ENCODE measurements at places on chromosomes 1 and 21. TPM values are rescaled to one million over a fixed set of nuclear protein-coding genes. Genes with fewer than 3 reads are reported as not detected.

DNA sequence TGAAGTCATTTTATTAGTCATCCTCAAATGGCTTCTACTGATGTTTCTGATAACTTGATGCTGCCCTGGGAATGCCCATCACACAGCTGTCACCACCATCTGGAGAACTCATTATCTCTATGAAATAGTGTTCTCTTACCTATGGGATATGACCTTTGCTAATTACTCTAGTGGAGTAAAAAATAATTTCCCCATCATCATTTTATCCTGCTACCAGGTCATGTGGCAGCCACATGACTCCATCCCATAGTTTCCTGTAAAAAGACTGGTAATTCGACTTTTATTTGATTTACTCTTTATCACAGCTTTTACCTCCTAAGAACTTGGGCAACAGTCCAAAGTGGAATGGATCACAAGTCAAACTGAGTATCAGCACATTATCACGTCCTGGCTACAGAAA, 76.1 kb upstream of the USP25 start:
- H3K36me3 ChIP-seq, result no peaks in the 10 kb centered on the region
- H3K27me3 ChIP-seq, result no peaks in the 10 kb centered on the region
- no peak for DNase-seq

CD244 gene
- polyA plus RNA-seq, result 40.7 TPM

DNA sequence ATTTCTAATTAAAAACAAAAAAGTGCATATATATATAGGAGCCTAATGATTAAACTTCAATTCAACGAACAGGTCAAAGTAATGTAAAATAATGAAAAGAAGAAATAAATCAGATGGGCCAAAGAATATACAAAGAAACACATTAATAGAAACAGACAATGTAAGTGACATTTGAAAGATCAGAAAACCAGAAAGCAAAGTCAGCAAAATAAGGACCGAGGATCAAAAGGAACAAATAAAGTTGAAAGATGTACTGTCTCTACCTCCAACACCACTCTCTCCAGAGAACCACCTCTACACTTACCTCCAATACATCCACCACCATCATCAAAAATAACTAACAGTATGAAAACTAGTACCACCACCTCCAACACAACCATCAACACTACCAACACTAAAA, 1226.3 kb upstream of the NCAM2 start:
- H3K27me3 ChIP-seq, result no peaks in the 10 kb centered on the region
- DNase-seq, result no peak
- H3K27ac ChIP-seq, result no peak overlapping the region
- H3K4me3 ChIP-seq, result no peak overlapping the region
- no peaks in the 10 kb centered on the region for H3K4me1 ChIP-seq
- no peaks in the 10 kb centered on the region for H3K36me3 ChIP-seq

SPATA46 gene
- polyA plus RNA-seq, result not detected

DNA sequence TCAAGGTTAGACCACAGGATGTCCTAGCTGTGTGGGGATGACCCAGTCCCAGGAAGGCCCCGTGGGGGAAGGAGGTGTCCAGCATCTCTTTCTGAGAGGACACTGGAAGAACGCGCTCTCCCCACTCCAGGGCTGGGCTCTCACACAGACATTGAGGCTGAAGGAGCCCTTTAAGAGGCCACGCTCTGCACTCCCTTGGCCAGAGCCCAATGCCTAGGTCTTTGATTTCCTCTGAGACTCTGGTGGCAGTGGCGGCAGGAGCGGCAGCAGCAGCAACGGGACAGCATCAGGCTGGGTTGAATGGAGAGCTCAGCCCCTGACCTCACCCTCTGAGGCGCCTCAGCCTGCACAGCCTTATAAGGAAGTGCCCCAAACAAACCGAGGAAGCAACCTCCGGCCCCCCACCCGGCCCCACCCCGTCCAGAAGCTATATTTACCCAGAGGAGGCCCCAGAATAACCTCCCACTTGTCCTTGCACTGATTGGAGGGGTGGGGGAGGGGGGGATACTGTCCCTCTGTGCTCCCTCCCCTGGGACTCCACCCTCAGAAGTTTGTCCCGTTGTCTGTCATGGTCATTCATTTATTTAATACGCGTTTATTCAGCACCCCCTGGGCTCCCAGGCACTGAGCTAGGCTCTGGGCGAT, 12.3 kb downstream of the NES start:
- no peaks in the 10 kb centered on the region for H3K36me3 ChIP-seq
- no peak for DNase-seq
- H3K4me1 ChIP-seq, result peaks cover 23% of the 10 kb centered on the region
- no peak overlapping the region for H3K4me3 ChIP-seq

- no peaks in the 10 kb centered on the region for H3K27me3 ChIP-seq
- no peak for DNase-seq
- H3K27ac ChIP-seq, result no peak overlapping the region
- no peak overlapping the region for H3K4me3 ChIP-seq
- no peaks in the 10 kb centered on the region for H3K4me1 ChIP-seq
Measured at GRCh38 chr1:51942281-51942680, 48.2 kb downstream of the RAB3B start.

GJA8 gene
- polyA plus RNA-seq, result not detected

DNA sequence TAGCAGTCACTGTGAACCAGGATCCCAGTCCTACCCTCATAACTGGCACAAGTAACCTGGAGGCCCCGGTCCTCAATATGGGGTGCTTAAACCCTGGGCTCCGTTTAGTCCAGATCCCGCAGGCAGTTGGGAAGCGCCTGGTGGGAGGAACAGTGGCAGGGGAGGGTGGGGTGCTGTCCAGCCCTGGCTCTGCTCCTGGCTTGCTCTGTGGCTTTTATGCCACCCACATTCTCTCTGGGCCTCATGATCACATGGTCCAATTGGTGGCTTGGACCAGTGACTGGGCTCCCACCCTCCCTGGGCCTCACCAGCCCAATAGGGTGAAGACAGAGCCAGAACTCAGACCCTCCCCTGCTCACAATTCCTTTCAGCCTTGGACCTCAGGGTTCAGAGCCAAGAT, 2.9 kb downstream of the CD164L2 start:
- H3K36me3 ChIP-seq, result no peaks in the 10 kb centered on the region
- DNase-seq, result no peak
- H3K4me3 ChIP-seq, result no peak overlapping the region
- no peaks in the 10 kb centered on the region for H3K27me3 ChIP-seq

FAM72C gene
- polyA plus RNA-seq, result not detected

DNA sequence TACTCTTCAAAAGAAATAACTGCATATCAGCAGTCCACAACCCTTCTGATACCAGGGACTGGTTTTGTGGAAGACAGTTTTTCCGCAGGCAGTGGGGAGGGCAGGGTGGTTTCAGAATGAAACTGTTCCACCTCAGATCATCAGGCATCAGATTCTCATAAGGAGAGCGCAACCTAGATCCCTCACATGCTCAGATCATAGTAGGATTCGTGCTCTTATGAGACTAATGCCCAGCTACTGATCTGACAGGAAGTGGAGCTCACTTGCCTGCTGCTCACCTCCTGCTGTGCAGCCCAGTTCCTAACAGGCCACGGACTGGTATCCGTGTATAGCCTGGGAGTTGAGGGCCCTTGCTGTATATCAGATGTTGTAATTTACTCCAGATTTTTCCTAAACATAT, 11.5 kb downstream of the RO60 start:
- DNase-seq, result no peak
- H3K27me3 ChIP-seq, result no peaks in the 10 kb centered on the region
- H3K4me3 ChIP-seq, result no peak overlapping the region
- peaks cover 25% of the 10 kb centered on the region for H3K4me1 ChIP-seq
- peak overlapping the region; percentile 35 for H3K27ac ChIP-seq

All from CD8-positive, alpha-beta memory T cell (primary cell).